Effector CD4-positive, alpha-beta T cell (primary cell): ENCODE measurements at places on chromosomes 7 and 10.

DNA sequence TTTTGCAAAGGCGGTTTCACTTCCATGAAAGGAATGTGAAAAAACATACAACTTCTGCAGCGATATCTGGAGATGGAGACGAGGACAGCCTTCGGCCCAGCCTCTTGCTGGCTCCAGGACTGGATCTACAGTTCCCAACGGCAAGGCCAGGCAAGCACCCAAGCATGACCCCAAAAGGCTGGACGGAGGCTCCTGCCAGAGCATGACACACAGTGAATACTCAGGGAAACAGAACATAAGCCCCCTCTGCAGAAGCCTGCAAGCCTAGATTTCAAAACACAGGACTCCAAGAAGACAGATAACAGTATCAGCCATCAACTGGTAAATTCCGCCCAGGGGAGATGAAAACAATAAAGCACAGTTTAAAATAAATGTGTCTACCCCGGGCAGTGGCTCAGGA lies 3.3 kb upstream of the LRRC27 start:
- DNase-seq: no peak

- no peak for DNase-seq
Observed at GRCh38 chr7:143514487-143514886, 36.8 kb downstream of the TAS2R41 start.

GRCh38 chr10:72087969-72088888 lies at the start of gene SPOCK2:
SPOCK2 (minus strand) TSS chr10:72088551; CDS start chr10:72088328, 223 bp downstream.
- DNase-seq: peak; percentile 80

- no peak for DNase-seq
Observed at GRCh38 chr10:44369296-44369695, 15.6 kb downstream of the CXCL12 start.

GRCh38 chr7:151624246-151624928 lies 104.7 kb upstream of the RHEB start:
- no peak for DNase-seq

DNA sequence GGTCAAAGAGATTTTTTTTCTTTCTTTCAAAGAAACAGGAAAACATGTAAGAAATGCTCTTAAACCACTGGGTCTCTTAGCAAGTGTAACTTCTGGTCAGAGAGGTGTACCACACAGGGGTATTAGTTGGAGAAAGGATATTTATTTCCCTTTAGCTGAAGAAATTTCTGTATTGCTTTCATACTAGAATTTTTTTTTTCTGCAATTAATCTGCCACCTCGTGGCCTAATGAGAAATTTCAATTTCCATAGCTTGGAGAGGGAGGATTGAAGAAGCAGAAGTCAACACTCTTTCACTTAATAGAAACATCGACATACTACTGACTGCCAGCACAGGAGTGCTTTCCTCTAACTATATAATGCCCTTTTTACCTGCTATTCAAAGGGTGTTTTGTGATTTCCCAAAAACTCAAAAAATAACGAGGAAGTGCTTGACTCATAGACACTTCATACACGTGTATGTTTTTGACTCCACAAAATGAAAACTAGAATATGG lies 177.6 kb upstream of the NAMPT start:
- no peak for DNase-seq

DNA sequence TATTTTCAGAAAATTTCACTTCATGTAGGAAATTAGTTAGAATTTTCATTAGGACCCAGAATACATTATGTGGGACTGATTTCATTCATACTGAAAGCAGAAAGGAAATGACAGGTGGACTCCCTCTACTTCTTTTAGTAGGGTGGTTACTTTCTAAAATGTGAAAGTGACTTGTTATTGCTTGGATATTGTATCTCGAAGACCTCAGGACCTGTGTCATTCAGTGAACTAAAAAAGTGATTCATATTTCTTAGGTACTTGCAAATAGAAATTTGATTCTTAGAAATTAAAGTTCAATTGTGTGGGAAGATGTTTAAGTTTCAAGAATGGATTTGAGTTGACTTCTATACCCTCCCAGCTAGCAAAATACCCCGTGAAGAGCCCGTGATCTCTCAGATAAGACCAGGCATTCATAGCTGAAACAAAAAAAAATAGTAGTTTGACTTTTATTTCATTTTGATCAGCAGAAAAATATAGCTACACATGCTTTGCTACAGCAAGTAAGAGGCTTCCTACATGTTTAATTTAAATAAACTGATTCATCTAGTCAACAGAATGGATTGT lies 1037.1 kb downstream of the GATA3 start:
- DNase-seq: no peak

GRCh38 chr10:89389254-89389653 lies 3.2 kb upstream of the IFIT1 start:
- DNase-seq: no peak

DNA sequence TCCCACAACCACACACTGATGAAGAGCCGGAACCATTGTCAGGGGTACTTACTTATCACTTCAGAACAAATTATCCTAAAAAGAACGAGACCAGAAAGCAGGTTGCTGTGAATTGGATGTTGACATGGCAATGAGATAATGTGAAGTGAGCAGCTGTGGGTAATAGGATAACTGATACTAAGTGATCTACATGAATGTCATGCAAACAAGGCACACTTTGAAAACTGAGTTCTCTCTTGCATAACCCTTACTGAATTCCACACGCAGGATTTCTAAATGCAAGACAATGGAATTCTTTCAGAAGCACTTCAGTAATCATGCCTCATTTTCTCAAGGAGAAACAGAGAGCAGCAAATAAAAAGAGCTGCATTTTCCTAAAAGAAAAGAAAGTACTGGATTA lies 242.5 kb upstream of the TMEM229A start:
- no peak for DNase-seq

GRCh38 chr10:129712000-129712399 lies 245.0 kb downstream of the MGMT start:
- DNase-seq: no peak

- no peak for DNase-seq
Observed at GRCh38 chr10:101138788-101139420, 7.8 kb downstream of the TLX1 start.

DNA sequence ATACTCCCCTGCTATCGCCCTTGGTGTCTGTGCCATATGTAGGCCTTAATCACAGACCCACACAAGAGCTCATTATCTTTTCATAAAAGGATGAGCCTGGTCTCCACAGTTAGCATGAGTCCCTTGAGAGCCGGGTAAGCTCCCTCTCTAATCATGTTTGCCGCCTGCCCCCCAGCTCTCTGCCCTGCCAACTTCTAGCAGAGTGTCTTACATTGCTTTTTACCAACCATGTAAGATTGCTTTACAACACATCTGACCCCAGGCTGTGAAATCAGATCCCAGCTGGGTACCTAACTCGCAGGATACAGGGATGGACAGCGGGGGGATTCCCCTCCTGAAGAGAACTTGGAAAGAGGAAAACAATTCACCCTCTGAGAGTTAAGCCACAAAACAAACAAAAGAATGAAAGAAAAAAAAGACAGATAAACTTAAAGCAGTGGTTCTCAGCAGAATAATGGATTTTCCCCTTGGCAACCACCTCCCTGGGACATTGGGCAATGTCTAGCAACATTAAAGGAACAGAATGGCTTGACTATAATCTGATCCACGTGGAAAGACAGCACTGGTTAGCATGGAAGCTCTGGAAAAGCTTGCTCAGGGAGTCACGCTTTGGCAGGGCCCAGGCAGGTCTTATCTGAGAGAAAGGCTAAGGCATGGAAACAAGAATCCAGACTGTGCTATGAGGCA lies 39.4 kb upstream of the ATOH7 start:
- no peak for DNase-seq

- DNase-seq: no peak
Observed at GRCh38 chr10:120428754-120429153, 28.3 kb upstream of the PLPP4 start.

DNA sequence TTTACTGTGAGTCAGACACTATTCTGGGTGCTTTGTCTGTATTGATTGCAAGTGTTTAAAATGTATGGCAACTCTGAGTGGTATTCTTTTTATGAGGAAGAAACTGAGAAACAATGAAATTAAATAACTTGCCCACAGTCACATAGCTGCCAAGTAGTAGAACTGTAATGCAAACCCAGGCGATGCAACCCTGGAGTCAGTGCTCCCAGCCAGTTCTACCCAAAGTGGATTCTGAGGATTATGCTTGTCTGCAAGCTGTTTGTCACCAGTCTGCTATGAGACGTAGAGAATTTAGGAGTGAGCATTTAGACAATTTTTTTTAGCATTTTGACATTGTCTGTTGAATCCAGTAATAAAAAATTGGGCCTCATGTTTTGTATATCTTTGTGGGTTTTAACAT lies 306.0 kb upstream of the LRGUK start:
- DNase-seq: no peak

DNA sequence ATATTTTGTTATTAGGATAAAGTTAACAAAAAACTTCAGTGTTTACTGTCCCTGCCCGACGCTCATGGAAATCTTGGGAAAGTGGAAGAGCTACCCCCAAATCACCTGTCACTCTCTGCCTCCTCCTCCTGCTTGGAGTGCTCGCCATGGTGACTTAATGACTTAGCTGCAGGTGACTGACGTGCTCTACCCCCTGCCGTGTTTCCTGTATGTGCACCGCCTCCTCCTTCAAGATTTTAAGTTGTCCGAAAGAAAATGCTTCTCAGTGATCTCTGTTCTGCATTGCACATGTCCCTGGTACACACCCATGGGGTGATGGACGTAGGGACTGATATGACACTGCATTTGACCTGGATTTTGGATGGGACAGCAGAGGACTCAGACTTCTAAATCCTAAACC lies 338.8 kb upstream of the SHH start:
- no peak for DNase-seq

- DNase-seq: no peak
Observed at GRCh38 chr7:82335001-82335400, 108.6 kb downstream of the CACNA2D1 start.

GRCh38 chr7:41699516-41699915 lies 3.4 kb downstream of the INHBA start:
- DNase-seq: no peak

DNA sequence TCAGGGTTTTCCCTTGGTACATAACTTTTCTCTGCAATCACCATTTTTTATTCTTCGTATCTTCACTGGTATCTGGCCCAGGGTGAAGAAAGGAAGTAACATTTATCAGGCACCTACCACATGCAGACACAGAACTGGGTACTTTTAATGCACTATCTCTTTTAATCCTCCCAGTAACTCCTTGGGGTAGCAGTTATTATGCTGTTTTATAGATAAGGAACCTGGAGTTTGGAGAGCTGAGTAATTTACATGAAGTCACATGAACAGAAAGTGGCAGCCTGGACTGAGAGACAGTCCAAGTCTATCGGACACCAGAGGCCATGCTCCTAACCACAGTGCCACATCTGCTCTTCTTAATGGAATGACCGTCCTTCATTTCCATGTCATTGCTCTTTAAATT lies 117.1 kb upstream of the PODXL start:
- DNase-seq: no peak

DNA sequence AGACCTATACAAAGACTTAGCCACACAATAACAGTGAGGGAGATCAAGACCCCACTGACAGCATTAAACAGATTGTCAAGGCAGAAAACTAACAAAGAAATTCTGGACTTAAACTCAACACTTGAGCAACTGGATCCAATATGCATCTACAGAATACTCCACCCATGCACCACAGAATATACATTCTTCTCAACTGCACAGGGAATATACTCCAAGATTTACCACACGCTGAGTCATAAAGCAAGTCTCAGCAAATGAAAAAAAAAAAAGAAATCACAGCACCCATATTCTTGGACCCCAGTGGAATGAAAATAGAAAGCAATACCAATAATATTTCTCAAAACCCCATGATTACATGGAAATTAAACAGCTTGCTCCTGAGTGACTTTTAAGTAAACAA lies 680.2 kb downstream of the PCDH15 start:
- DNase-seq: no peak

GRCh38 chr7:20275637-20276036 lies 55.1 kb upstream of the ITGB8 start:
- no peak for DNase-seq

DNA sequence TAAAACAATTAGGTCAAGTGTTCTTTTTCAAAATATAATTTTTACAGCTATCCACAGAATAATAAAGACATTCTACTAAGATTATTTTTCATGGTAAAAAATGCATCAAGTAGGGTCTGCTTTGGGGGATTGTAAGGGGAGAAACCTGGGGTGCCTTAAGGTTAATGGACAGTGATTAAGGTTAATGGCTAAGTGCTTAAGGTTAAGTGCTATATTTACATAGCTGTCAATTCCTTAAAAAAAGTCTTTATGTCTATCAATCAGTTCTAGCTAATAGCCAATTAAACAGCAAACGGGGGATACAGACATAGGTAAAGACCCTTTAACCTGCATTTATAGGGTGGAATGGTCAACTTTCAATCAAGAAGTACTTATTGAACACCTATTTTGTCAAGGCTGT lies 284.5 kb upstream of the SEMA3A start:
- no peak for DNase-seq

DNA sequence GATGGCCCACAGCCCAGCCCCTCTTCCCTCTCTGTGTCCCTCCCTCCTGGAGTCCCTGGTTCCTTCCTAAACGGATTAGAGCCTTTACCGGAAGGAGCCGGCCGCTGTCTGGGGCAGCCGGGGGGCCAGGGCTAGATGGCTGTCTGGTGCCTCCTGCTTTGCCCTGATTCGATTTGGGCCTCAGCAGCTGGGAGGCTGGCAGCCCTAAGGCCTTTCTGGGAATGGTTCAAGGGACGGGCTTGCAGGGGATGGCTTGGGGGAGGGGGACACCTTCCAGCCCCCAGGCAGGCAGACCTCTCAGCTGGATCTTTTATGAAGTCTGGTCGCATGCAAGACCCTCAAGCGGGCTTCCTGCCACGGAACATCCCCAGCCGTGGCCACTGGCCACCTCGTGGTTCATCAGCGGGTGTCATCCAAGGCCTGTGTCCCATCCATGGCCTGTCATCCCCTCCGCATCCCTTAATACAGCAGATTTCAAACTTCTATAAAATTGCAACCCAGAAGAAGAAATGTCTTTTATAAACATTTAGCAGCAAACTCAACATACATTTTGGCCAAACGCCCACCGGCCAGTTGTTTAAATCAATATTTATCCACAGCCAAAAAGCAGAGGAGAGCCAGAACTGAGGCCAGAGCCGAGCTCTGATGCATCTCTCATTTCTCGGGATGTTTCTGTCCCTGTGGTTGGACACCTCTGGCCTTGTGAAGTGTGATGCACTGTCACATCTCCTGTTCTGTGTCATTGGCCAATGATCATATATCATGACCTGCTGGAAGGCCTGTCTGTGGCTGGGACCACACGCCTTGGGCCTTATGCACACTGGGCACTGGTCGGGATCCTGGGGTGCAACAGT lies 52.0 kb downstream of the GTF2IRD1 start:
- DNase-seq: no peak

- DNase-seq: no peak
Observed at GRCh38 chr7:84324136-84324630, 129.6 kb upstream of the SEMA3A start.

GRCh38 chr10:89590326-89590725 lies 54.7 kb downstream of the PANK1 start:
- DNase-seq: no peak

DNA sequence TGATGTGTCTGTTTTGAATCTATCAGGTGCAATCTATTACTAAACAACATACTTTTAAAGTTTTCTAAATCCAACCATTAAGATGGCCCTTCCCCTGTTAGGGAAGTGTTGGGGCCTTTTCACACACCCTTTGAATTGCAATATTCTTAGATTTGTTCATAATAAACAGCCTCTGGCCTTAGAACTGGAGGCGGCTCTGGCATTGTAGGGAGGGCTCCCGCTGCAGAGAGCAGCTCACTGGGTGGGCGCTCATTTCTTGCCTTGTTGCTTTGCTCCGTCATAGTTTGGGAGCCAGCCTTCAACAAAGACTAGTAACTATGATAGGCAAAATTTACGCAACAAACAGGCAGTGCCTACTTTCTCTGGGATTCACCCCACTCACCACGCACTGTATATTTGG lies 4.2 kb upstream of the HOXA10 start:
- no peak for DNase-seq

GRCh38 chr10:113095419-113096127 lies 145.5 kb downstream of the TCF7L2 start:
- DNase-seq: no peak
